Midbrain (tissue), 1 donor: ENCODE measurements at places on chromosomes 7 and 10.
A peak's percentile ranks its signal among the peaks of the same experiment; 100 is the strongest.

DNA sequence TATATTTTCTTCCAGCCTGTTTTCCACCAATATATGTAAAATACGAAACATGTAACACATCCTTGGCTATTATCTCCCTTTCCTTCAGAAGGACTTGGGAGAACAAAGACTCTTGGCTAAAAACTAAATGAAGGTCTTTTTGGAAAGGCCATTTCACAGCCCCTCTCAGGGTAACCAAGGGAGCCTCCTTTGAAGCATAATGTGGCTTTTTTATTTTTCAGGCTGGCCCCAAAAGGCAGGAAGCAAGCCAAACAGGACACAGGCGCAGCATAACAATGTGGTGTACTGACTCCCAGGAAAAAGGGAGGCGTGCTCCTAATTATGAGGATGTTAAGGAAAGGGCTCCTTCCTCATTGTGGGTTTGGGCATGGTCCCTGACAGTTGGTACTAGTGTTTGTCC is 30.3 kb upstream of the CCSER2 start:
- DNase-seq = peak; percentile 50

GRCh38 chr7:102985176-102985783 is 72.5 kb downstream of the LRRC17 start:
- no peak for DNase-seq

- DNase-seq = no peak
Measured at GRCh38 chr7:116552602-116553001, 27.8 kb downstream of the CAV1 start.

GRCh38 chr10:79069325-79070080 is 737 bp downstream of the ZMIZ1 start:
- no peak for DNase-seq

GRCh38 chr7:111756687-111757178 is 194.4 kb upstream of the IMMP2L start:
- peak; percentile 89 for DNase-seq

DNA sequence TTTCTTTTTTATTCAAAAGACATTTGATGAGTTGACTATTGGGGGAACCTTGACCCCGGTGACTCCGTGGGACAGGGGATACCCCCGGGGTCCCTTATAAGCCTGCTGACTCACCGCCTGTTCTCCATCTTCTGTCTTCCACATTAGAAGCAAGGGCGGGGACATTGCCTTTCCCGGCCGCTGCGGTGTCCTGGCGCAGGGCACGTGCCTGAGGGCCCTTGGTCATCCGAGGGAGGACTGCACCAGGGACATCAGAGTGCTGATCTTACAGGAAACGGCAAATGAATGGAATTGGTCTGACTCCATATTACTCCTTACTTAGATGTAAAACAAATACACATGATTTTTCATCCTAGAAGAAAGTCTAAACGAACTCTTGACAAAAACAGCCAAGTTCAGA is 170.1 kb downstream of the CUX1 start:
- no peak for DNase-seq

DNA sequence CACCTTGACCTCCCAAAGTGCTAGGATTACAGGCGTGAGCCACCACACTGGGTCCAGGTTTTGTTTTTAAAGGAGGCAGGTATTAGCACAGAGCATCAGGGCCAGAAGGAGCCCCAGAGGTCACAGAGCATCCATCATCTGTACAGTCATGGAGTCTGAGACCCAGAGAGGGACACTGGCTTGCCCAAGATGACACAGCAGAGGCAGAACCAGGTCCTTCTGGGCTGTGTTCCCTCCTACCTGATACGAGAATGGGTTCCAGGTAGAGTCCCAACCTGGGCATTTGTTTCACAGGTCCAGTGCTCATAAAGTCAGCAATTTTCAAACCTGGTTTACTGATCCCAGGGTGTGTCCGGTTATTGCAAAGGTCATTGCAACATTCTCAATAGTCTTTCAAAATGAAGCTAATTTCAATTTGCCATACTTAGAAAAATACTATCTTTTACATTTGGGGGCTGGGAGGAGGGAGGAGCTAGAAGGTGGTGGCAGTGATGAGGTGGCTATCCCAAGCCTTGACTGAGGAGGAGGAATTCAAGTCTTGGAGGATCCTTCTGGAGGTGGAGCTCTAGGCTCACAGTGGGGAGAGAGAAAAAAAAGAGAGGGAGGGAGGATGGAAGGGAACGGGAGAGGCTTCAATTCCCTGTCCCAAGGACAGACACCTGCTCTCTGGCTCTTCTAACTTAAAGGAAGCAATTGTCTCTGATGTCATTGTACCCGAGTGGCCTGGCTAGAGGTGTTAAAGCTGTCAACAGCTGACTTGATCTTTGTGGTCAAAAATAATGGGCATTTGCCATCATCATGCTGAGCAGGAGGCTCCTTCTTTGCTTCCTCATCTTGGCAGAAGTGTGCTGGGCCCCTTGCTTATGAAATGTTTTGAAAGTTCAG is 8.1 kb downstream of the MXI1 start:
- no peak for DNase-seq

GRCh38 chr10:23438547-23439451 is at the start of gene OTUD1:
TSS of gene OTUD1 (plus strand) at chr10:23439075. CDS start at chr10:23439458, 383 bp downstream.
- peak; percentile 95 for DNase-seq

- DNase-seq = peak; percentile 28
Measured at GRCh38 chr10:120459185-120459584, 2.2 kb downstream of the PLPP4 start.

DNA sequence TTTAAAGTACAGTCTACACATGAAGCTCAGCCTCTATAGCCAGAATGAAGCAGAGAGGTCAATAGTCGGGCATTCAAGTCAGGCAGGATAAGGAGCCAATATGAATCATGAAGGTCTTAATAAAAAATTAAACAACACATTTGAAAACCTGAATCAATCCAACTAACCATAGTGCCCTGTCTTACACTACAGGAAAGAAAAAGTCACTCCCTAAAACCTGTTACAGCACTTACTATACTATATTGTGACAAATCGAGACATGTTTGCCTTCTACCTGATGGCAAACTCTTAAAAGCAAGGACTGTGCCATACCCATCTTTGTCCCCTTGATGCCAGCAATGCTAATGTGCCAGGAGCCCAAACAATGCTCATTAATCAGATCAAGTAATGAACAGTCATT is 117.6 kb downstream of the HTR7 start:
- DNase-seq = no peak

DNA sequence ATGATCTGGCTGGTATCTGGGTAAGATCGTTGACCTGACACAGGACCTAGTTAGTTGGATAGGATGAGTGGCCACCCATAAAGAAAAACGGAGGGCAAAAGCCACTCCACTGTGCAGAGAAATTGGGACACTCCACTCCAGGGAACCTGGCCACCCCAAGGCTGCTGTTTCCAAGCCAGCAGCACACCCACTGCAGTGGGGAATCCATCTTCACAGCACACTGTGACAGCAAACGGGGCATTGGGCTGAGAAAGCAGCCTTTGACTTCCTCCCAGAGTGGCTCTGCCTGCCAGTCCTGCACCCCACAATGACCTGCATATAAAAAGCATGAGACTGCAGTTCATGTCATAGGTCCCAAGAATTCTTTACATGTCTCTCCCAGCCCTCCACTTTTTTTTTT is 52.9 kb downstream of the MTPN start:
- no peak for DNase-seq

- DNase-seq = no peak
Measured at GRCh38 chr10:12814166-12814565, 187.3 kb downstream of the CCDC3 start.

DNA sequence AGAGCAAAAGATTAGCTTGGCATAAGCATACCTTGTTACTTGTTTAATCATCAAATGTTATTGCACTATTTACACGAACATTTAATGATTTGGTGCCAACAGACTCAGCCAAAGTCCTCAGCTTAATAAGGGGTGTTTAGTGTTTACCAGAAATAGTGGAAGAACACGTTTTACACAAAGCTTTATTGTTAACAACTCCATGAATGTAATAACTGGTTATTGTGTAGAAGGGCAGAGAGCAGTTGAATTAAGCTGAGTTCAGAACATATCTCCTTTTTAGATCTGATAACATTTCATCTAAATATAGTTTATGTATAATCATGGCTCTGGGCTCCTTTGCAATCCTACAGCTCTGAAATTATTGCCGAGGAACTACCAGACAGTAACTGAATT is 99.1 kb downstream of the CABCOCO1 start:
- peak; percentile 10 for DNase-seq

DNA sequence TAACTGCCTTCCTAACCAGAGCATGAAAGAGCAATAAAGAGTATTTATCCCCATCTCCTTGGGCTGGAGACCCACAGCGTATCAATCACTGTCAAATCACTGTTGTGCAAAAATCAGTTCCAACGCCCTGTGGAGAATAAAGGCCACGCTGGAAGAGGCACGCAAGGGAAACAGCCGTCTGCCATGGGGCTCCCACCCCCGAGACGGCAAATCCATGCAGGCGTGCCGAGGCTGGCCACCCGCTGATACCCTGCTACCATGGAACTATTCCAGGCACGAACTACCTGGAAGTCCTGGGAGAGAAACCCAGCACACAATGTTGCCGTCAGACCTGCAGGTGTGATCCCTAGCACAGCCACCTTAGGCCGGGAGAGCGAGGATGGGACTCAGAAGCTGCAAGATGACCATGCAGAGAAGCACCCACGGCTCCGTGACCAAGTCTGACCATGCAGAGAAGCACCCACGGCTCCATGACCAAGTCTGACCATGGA is 185.3 kb downstream of the DIP2C start:
- DNase-seq = no peak

DNA sequence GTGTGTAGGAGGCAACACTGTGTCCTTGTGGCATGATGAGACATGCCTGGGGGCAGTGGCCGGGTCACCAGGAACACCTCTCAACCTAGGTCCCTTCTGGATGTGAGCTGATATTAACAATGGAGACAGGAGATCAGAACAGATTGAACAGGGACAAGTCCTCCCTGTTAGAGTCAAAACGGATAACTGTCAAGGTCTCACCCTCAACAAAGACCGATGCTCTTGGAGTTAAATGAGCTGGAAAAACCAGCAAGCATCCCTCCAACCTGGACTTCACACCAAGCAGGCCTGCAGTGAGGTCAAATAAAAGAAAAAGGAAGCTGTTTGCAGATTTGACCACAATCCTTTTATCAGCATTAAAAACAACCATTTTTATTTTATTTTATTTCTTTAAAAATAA is 49.0 kb downstream of the SLIT1 start:
- no peak for DNase-seq

DNA sequence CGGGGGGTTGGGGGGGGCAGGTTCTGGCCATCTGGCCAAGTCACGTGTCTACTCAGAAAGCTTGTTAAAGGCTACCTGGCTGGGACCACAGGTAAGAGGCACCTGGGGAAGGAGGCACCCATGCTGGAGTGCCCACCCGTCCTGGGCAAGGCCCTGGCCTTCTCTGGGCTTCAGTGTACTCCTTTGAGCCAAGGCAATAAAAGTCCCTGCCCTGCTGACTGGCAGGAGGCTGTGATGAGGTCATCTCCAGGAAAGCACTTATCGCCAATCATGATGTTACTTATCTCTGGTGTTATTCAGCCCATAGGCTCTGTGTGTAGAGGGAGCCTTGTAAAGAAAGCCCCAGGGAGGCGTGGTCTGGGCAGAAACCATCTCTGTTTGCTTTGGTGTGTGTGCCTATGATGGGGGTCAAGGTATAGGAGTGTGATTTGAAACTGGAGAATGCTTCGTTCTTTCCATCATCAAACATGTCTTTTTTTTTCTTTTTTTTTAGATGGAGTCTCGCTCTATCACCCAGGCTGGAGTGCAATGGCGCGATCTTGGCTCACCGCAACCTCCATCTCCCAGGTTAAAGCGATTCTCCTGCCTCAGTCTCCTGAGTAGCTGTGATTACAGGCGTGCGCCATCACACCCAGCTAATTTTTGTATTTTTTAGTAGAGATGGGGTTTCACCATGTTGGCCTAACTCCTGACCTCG is 2.5 kb upstream of the CLDN4 start:
- no peak for DNase-seq

- DNase-seq = peak; percentile 70
Measured at GRCh38 chr7:94907811-94908322, 473 bp downstream of the PPP1R9A start.

DNA sequence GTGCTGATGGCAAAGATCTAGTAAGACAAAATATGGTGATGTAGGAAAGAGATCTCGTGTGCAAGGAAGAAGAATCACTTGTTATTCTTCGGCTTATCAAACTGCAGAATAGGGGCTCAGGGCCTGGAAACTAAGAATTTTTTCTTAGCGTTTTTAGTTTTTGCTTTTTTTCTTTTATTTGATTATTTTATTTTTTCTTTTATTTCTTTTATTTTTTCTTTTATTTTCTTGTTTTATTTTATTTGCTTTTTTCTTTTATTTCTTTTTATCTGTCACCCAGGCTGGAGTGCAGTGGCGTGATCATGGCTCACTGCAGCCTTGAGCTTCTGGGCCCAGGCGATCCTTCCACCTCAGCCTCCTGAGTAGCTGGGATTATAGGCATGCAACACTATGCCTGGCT is 70.0 kb downstream of the ATRNL1 start:
- DNase-seq = no peak

DNA sequence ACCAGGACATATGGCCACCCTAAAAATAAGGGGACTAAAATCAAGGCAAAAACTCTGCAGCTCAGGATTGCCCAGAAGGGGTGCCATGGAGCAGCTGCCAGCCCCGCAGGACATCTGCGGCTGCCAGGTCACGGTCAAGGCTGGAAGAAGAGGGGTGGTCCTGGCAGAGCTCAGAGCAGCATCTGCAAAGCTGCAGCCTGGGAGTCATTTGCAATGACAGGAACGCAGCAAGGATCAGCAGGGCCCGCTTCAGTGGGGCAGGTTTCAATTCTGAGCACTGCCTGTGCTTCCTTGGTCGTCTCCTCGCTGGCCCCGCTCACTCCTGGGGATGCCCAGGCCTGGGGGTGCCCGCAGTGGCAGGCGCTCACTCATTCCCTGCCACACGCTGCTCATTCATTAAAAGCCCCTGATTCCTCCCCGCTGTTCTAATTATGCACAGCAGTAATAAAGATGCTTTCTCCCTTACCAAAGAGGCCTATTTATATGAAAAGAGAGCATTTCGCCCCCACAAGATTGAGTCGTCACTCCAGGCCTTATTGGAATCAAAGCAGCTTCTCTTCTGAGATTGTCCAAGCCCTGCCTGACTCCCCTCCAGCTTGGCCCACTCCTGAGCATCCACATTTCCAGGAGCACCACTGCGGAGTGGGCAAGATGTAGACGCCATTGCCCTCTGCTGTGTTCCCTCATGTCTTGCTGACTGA is 4.6 kb downstream of the HSPA12A start:
- DNase-seq = peak; percentile 52
